CD4-positive, alpha-beta memory T cell (primary cell): ENCODE measurements at places on chromosomes 1 and 21.

- no peaks in the 10 kb centered on the region for H3K27me3 ChIP-seq
- no peak for DNase-seq
- H3K4me1 ChIP-seq, result no peaks in the 10 kb centered on the region
- no peak overlapping the region for H3K27ac ChIP-seq
- H3K4me3 ChIP-seq, result no peak overlapping the region
These were observed 302.7 kb upstream of the SGIP1 start for GRCh38 chr1:66231217-66231616.

DNA sequence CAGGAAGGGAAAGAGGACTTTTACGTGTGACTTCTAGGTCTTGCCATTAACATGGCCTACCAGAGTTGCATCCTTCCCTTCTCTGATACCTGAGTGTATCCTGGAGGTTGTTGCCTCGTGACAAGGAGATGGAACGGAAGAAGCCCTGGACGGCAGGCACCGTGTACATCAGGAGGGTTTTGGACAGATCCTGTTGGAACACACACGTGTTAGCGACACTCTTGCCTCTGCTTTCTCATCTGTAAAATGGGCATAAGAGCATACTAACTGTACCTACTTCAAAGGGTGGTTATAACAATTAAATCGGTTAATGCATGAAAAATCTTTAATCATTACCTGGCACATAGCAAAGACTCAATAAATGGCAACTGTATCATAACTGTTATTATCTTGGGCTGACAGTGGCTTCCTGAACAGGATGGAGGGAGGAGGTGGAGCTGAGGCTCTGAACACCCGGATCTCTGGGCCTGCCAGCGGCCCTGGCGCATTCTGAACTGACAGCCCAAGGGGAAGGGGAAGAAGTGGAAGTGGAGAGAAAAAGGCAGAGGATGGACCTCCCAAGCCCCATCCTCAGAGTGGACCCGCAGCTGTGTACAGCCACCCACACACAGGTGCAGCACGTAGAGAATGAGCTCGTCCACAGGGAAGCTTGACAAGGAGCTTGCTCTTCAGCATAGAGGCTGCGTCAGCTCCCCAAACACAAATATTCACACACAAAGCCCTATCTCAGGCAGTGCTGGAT lies 30.2 kb upstream of the EXOSC10 start:
- H3K4me1 ChIP-seq, result no peaks in the 10 kb centered on the region
- H3K36me3 ChIP-seq, result peaks cover 82% of the 10 kb centered on the region
- no peak overlapping the region for H3K27ac ChIP-seq

GRCh38 chr1:68113966-68114365 lies 63.5 kb upstream of the DIRAS3 start:
- H3K27me3 ChIP-seq, result no peaks in the 10 kb centered on the region
- no peak for DNase-seq
- H3K27ac ChIP-seq, result no peak overlapping the region
- H3K4me3 ChIP-seq, result no peak overlapping the region
- H3K4me1 ChIP-seq, result no peaks in the 10 kb centered on the region
- no peaks in the 10 kb centered on the region for H3K36me3 ChIP-seq

DNA sequence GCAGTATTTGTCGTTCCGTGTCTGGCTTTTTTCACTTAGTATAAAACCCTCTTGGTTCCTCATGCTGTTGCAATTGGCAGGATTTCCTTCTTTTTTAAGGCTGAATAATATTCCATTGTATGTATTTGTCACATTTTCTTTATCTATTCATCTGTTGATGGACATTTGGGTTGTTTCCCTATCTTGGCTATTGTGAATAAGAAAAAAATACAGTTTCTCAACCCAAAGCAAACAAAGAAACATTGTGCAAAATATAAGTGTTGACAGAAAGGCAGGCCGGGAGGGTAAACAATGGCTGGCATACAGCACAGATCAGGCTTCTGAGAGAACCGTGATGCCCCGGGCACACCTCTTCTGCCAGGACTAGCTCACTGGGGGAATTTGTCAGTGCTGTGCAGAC lies 26.9 kb downstream of the NENF start:
- peaks cover 3% of the 10 kb centered on the region for H3K4me1 ChIP-seq
- DNase-seq, result no peak
- H3K36me3 ChIP-seq, result no peaks in the 10 kb centered on the region
- H3K27ac ChIP-seq, result no peak overlapping the region

DNA sequence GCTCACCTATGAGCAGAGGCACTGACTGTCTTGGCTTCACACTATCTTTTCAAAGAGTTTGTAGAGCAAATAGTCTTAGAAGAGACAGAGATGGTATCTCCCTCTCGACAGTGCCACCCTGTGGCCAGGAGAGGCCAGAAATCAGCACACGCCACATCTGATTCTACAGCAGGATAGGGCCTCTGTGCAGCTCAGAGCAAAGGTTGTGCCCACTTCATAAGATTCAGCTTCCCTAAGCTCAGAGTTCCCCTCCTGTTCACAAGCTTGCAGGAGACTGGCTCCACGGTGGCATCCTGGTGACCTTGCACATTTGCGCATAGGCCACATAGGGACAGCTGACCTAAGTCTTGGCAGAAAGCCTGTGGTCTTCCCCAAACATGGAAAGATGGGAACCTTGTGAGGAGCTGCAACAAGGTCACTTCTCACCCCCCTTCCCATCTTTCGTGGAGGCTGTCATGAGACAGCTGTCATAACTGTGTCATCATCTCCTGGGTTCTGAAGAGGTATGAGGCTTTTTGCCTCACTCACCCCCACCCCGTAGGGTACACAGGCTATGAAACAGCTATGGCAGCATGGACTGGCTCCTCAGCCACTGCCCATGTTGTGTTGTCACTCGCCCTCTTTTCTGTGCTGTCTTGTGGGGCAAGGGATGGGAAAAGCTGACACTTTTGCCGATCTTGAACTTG lies 3.0 kb downstream of the ITLN2 start:
- H3K4me1 ChIP-seq, result no peaks in the 10 kb centered on the region
- H3K27me3 ChIP-seq, result no peaks in the 10 kb centered on the region
- no peak overlapping the region for H3K4me3 ChIP-seq

DNA sequence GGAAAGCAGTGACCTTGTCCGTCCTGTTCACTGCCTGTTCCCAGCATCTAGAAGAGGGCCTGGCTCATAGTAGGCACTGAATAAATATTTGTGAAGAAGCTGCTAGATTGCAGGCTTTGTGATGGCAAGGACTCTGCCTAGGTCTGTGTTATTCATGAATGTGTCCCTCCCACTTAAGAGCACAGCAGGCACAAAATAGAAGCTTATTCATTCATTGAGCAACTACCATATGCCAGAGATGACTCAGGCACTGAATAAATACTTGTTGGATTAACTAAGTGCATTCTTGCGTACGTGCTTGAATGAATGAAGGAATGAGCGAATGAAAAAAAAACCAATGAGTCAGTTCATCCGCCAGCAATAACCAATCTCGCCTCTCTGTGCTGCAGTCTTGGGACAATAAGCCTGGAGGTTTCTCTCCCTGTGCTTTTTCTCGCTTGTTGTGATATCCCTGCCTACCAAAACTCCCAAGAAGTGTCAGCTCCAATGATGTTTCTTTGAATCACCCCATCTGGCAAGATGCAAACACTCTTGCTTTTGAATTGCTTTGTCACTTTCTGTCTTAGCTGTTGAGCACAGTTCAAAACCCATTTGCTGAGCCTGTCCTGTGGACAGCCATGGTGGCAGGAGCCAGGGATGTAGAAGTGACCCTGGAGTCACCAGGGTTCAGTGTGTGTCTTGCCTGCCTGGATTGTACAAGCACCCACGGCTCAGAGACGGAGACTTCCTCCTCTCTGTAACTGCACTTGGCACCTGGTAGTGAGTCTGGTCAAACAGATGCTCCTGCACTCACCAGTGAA lies 143.9 kb downstream of the KAZN start:
- H3K4me3 ChIP-seq, result no peak overlapping the region
- H3K27ac ChIP-seq, result no peak overlapping the region
- no peaks in the 10 kb centered on the region for H3K4me1 ChIP-seq
- H3K36me3 ChIP-seq, result no peaks in the 10 kb centered on the region

DNA sequence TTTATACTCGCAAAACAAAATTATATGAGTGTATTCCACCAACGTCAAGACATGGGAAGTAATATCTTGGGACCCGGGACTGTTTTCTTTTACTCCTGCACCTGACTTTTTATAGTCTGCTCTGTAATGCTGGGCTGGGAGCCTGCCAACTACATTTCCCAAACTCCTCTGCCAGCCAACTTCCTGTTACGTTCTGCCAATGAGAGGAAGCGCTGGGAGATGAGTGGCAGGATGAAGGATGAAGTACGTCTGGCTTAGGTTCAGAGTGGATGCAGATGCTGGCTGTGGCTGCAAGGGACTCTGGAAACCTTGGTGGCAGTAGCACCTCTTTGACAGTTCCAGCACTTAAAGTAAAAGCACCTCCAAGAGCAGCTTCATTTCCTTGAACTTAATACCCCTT lies 59.6 kb downstream of the USP24 start:
- DNase-seq, result no peak
- no peak overlapping the region for H3K4me3 ChIP-seq
- peaks cover 25% of the 10 kb centered on the region for H3K4me1 ChIP-seq
- H3K27ac ChIP-seq, result no peak overlapping the region

GRCh38 chr1:175604039-175604941 lies 139.1 kb downstream of the TNR start:
- H3K36me3 ChIP-seq, result no peaks in the 10 kb centered on the region
- no peaks in the 10 kb centered on the region for H3K4me1 ChIP-seq
- no peak overlapping the region for H3K27ac ChIP-seq
- DNase-seq, result no peak

- peaks cover 35% of the 10 kb centered on the region for H3K36me3 ChIP-seq
- no peaks in the 10 kb centered on the region for H3K27me3 ChIP-seq
- DNase-seq, result no peak
- H3K4me1 ChIP-seq, result peaks cover 70% of the 10 kb centered on the region
These were observed 9.6 kb downstream of the TAGLN2 start for GRCh38 chr1:159915571-159916241.

DNA sequence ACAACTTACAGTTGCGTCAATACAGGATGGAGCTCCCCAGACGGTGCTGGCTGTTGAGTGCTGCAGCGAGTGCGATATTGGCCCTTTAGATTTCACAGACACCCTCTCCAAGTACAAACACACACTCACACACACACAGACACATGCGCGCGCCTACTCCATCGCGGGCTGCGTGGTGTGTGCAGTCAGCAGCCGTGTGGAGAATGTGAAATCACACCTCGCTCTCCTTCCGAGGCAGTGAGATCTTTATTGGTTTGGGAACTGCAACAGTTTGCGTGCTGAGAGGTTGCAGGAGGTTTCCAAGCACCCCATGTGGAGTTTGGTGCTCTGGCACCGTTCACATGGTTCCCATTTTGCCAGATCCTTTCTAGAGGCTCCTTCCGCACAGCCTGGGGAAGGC lies 372.2 kb downstream of the RRAGC start:
- H3K4me3 ChIP-seq, result no peak overlapping the region
- DNase-seq, result no peak
- H3K27ac ChIP-seq, result no peak overlapping the region
- no peaks in the 10 kb centered on the region for H3K4me1 ChIP-seq

DNA sequence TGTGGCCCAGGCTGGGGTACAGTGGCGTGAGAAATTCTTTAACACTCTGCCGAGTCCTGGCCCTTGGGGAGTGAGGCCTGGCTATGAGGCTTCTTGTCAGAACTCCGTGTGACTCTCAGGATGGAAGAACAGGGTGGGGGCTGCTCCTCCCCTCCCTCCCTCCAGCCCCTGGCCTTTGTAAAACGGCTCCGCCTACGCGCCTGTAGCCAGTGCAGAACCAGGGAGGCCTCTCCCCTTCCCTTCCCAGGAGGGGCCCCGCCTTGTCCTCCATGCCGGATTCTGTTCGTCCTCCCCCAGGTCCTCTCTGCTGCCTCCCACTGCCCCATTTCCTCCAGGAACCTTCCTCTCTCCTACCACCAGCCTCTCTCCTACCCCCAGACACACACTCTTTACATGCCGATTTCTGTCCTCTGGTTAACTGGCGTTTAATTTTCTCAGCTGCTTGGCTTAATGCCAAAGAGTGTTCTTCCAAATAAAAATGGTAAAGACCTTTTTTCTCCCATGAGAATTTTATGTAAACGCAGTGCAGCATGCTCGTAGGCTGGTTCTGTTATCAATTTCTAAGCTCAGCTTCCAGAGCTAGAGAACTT lies 21.0 kb downstream of the PDE9A start:
- H3K27me3 ChIP-seq, result no peaks in the 10 kb centered on the region
- DNase-seq, result no peak
- no peaks in the 10 kb centered on the region for H3K36me3 ChIP-seq
- peaks cover 10% of the 10 kb centered on the region for H3K4me1 ChIP-seq
- H3K27ac ChIP-seq, result no peak overlapping the region
- no peak overlapping the region for H3K4me3 ChIP-seq

DNA sequence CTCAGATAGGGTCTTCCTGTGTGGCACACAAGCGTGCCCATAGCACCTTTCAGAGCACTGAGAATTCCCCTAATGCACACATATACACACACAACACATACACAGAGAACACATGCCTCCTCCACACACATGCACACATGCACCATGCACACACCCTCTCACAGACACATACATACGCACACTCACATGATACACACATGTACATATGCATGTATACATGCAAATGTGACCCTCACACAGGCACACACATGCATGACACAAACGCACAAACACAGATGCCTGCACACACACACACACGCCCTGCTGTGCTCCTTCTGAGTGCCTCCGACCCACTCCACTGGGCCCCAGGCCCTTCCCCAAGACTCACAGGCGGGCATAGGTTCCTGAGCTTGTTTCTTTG lies 251.0 kb downstream of the PTPRU start:
- no peaks in the 10 kb centered on the region for H3K36me3 ChIP-seq
- H3K27ac ChIP-seq, result no peak overlapping the region
- DNase-seq, result no peak
- H3K4me1 ChIP-seq, result no peaks in the 10 kb centered on the region
- no peak overlapping the region for H3K4me3 ChIP-seq

- no peaks in the 10 kb centered on the region for H3K36me3 ChIP-seq
- DNase-seq, result no peak
- H3K4me1 ChIP-seq, result no peaks in the 10 kb centered on the region
- H3K27ac ChIP-seq, result no peak overlapping the region
- no peak overlapping the region for H3K4me3 ChIP-seq
These were observed 727.2 kb upstream of the ADGRL2 start for GRCh38 chr1:81073580-81073979.

DNA sequence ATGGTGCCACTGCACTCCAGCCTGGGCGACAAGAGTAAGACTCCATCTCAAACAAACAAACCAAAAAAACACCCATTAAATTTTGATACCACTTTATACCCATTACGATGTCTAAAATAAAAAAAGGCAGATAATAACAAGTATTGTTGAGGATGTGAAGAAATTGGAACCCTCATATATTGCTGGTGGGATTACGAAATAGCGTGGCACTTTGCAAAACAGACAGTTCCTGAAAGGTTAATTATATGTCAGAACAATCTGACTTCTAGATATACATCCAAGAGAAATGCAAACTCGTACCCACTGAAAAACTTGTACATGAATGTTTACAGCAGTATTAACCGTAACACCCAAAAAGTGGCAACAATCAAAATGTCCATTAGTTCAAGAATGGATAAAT lies 70.3 kb downstream of the USP24 start:
- H3K27me3 ChIP-seq, result no peaks in the 10 kb centered on the region
- H3K36me3 ChIP-seq, result peaks cover 37% of the 10 kb centered on the region
- no peaks in the 10 kb centered on the region for H3K4me1 ChIP-seq

GRCh38 chr1:88029142-88029541 lies 654.9 kb upstream of the PKN2 start:
- no peak overlapping the region for H3K27ac ChIP-seq
- no peaks in the 10 kb centered on the region for H3K36me3 ChIP-seq
- H3K4me3 ChIP-seq, result no peak overlapping the region
